Effector memory CD8-positive, alpha-beta T cell (primary cell): ENCODE measurements at places on chromosomes 2 and 18.

- no peak overlapping the region for H3K27ac ChIP-seq
- peaks cover 95% of the 10 kb centered on the region for H3K27me3 ChIP-seq
- no peak overlapping the region for H3K4me3 ChIP-seq
- no peaks in the 10 kb centered on the region for H3K4me1 ChIP-seq
Measured at GRCh38 chr2:26649322-26649721, 8.2 kb upstream of the CIB4 start.

- no peak for DNase-seq
- peaks cover 54% of the 10 kb centered on the region for H3K27me3 ChIP-seq
- no peak overlapping the region for H3K27ac ChIP-seq
- H3K36me3 ChIP-seq: no peaks in the 10 kb centered on the region
- peaks cover 3% of the 10 kb centered on the region for H3K4me1 ChIP-seq
Measured at GRCh38 chr18:49669403-49669802, 107.5 kb downstream of the LIPG start.

- H3K27me3 ChIP-seq: no peaks in the 10 kb centered on the region
- H3K36me3 ChIP-seq: no peaks in the 10 kb centered on the region
Measured at GRCh38 chr2:215060861-215061536, 77.4 kb downstream of the ABCA12 start.

DNA sequence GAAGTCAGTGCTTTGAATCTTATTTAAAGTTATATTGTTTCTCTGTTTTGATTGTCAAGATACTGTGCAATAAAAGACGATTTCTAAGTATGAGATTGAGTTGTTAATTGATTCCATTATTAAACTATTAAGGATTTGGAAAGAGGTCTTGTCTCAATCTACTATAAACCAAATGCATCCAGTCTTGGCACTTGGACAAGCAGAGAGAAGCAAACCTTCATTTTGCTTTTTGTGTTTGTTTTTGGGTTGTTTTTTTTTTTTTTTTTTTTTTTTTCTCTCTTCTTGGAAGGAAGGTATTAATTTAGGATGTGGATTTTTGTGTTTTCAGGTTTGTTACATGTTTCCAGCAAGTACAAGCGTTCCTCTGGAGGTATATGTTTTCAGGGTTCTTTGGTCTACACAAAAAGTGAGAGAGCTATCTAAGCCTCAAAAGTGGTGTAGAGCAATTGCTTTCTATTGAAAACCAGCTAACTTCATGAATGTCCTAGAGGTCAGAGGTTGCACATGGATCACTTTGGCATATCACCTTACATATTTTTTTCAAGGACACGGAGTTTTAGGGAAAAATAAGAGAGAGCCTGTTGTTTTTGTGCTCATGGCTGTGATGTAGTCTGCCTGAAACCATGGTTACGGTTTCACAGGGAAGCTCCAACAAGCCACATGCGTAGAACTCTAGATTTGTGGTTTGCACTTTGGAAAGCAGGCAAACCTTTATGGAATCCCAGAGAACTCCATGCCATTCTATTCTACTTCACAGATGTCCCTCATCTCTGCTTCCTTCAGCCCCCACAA lies 1.8 kb downstream of the PRKCE start:
- H3K4me3 ChIP-seq: peak overlapping the region; percentile 91
- H3K36me3 ChIP-seq: peaks cover 28% of the 10 kb centered on the region
- no peak overlapping the region for H3K27ac ChIP-seq
- no peaks in the 10 kb centered on the region for H3K27me3 ChIP-seq
- peaks cover 28% of the 10 kb centered on the region for H3K4me1 ChIP-seq
- no peak for DNase-seq

DNA sequence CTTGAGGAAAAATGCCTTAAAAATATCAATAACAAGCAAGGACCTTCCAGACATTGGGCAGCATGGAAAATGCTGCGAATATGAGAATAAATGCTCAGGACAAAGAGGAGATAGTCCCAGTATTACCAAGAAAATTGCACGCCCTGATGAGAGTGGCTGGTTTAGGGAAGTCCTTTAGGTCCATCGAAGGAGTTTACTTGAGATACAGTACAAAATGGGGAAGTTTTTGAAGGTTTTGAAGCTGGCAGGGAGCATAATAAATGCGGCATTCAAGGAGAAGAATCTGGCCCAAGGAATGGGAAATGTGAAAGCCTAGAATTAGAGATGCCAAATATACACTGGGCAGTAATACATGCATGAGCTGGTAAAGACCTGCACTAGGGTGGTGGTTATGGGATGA lies 90.2 kb upstream of the SPATS2L start:
- H3K27ac ChIP-seq: no peak overlapping the region
- peaks cover 46% of the 10 kb centered on the region for H3K27me3 ChIP-seq
- no peak overlapping the region for H3K4me3 ChIP-seq
- DNase-seq: no peak
- no peaks in the 10 kb centered on the region for H3K4me1 ChIP-seq

DNA sequence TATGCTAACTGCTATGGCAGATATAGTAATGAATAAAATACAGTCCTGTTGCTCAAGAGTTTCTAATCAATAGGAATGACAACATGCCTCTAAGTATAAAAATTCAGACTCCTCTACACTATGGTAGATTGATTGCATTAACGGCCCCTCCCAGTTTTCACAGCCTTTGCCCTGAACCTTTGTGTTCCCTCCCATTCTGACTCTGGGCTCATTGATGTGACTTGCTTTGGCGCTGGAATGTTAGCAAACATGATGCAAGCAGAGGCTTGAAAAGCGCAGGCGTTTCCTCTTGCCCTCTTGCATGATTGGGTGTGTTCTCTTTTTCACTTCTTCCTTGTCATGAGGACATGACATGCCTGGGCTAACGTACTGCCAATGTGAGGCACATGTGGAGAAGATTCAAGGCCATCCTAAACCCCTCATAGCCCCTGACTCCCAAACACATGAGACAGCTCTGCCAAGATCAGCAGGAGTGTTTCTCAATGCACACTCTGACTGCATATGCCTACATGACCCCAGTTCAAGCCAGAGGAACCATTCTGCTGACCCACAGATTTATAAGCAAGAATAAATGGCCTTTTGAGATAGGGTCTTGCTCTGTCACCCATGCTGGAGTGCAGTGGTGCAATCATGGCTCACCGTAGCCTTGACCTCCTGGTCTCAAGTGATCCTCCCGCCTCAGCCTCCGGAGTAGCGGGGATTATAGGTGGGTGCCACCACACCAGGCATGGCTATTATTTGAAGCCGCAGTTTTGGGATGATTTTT lies 49.7 kb upstream of the CD28 start:
- H3K36me3 ChIP-seq: no peaks in the 10 kb centered on the region

DNA sequence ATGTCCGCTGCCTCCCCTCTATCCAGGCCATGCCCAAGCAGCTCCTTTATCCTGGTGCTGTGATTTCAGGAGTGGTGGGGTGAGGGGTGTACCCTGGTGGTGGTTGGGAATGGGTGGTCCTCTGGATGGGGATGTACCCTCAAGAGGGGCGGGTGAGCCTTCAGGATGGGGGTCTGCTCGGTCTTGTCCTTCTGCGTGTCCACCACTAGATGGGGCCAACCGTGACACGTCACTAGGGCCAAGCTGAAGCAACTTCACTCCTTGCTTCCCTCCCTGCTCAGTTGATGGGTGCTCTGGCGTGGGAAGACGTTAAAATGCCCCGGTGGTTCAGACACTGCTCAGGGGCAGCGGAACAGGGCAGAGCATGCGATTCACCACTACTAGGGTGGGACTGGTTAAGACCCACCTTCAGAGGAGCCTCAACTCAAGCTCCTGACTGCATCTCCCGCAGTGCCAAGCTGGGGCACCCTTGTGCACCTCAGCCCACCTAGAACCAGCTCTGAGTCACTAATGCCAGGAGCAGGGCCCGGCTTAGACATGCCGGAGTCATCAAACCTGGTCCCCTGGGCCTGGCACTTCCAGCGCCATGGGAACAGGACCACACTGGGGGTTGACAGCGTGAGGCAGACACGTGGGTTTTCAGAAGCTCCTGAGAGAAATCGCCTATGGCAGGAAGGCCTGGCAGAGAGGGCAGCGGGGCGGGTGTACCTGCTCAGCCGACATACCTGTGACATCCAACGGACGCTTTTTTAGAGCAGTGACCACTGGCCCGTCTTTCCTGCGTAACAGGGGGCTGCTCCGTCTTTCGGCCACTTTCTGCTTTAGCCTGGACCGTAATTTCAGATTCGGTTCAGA lies 256.7 kb downstream of the HDAC4 start:
- no peak overlapping the region for H3K27ac ChIP-seq
- H3K4me1 ChIP-seq: peaks cover 3% of the 10 kb centered on the region
- no peaks in the 10 kb centered on the region for H3K27me3 ChIP-seq
- no peak overlapping the region for H3K4me3 ChIP-seq
- DNase-seq: no peak

DNA sequence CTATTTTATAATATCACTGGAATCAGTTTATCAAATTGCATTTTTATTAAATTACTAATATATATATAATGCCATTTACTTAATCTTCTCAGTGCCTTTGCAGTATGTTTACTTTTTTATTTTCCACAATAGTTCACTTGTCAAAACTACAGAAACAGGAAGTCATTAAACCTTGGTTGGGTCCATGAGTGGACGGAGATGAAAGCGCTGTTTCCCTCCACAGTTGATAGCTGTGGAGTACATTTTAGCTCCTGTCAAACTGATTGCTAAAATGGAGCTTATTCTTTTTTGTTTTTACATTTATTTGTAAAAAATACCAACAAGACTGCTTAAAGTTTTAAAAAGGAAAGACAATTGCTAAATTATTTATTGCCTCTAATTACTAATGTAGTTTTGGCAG lies 19.2 kb downstream of the MFF start:
- H3K4me1 ChIP-seq: peaks cover 2% of the 10 kb centered on the region
- no peak for DNase-seq
- H3K27me3 ChIP-seq: no peaks in the 10 kb centered on the region

DNA sequence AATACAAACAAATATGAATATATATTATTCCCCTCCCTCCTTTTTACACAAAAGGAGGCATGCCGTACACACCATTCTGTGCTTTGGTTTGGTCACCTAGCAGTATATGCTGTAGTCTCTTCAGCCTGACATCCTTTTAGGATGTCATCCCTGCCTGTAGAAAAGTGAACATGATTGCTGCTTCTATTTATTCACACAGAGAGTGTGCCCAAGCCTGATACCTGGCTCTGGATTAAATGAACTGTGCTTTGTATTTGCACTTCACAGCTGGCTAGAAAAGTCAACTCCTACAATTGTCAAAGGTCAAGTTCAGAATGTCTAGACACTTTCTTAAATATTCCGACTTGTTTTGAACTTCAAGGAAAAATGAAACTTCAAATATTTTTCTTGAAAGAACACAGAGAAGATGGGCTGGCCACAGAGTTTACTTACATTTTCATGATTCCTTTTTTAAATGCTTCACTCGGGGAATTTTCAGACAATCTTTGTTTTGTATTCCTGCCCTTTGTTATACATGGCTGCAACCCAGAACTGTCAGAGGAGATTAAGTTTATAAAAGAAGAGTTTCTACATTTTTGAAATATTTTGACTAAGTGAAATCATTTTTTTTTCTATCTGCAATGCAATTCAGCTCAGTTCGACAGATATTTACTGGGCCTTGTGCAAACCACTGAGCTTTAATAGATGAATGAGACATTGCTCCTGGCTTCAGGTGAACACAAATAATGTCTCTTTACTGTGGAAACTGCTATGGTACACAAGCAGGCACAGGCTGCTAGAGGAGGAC lies 33.5 kb downstream of the DAPL1 start:
- no peaks in the 10 kb centered on the region for H3K4me1 ChIP-seq
- no peaks in the 10 kb centered on the region for H3K36me3 ChIP-seq
- no peak for DNase-seq
- no peak overlapping the region for H3K4me3 ChIP-seq

- H3K4me3 ChIP-seq: no peak overlapping the region
- no peaks in the 10 kb centered on the region for H3K4me1 ChIP-seq
- DNase-seq: no peak
- no peak overlapping the region for H3K27ac ChIP-seq
- no peaks in the 10 kb centered on the region for H3K27me3 ChIP-seq
Measured at GRCh38 chr2:184938221-184938985, 340.1 kb downstream of the ZNF804A start.

DNA sequence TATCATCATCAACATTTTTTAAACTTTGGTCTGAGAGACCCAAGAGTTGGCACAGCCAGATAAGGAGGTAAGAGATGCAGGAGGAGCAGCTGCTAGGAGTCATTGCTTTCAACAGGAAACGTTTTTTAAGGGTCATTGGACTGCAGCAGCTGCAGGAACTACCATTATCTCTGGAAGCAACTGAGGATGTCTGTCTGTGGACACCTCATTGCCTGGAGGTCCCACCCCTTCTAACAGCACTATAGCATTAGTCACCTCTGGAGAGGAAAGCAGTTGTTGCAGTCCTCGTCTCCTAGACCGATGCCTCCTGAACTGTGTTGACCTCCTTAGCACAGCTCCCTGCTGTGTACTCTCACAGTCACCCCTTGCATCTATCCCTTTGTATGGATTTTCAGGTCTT lies 21.5 kb upstream of the FSHR start:
- H3K36me3 ChIP-seq: no peaks in the 10 kb centered on the region
- H3K4me1 ChIP-seq: no peaks in the 10 kb centered on the region
- H3K4me3 ChIP-seq: no peak overlapping the region
- no peak for DNase-seq

DNA sequence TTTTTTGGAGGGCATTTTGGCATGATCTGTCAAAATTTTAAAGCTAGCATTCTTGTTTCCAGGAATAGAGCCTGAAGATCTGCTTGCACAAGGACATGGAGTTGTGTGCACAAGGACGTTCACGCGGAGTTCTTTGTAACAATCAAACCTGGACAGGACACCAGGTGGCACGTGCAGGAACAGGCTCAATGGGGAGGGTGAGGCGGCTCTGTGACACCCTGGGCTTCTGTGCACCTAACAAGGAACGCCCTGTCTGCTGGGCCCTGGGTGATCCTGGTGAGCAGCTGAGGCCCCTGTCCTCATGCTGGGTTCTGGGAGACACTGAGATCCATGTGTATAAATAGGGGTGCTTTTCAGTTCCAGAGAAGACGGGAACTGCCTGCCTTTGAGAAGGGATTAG lies 93.1 kb upstream of the PXDN start:
- no peak overlapping the region for H3K4me3 ChIP-seq
- H3K27ac ChIP-seq: no peak overlapping the region
- H3K4me1 ChIP-seq: no peaks in the 10 kb centered on the region
- no peak for DNase-seq
- H3K36me3 ChIP-seq: no peaks in the 10 kb centered on the region
- peaks cover 8% of the 10 kb centered on the region for H3K27me3 ChIP-seq

GRCh38 chr2:159399716-159400415 lies 113.4 kb upstream of the WDSUB1 start:
- no peak overlapping the region for H3K27ac ChIP-seq
- no peak overlapping the region for H3K4me3 ChIP-seq
- H3K27me3 ChIP-seq: no peaks in the 10 kb centered on the region
- DNase-seq: no peak

GRCh38 chr2:5562426-5562825 lies 129.8 kb upstream of the SOX11 start:
- no peaks in the 10 kb centered on the region for H3K27me3 ChIP-seq
- DNase-seq: no peak
- H3K4me1 ChIP-seq: no peaks in the 10 kb centered on the region
- H3K4me3 ChIP-seq: no peak overlapping the region
- H3K36me3 ChIP-seq: no peaks in the 10 kb centered on the region

DNA sequence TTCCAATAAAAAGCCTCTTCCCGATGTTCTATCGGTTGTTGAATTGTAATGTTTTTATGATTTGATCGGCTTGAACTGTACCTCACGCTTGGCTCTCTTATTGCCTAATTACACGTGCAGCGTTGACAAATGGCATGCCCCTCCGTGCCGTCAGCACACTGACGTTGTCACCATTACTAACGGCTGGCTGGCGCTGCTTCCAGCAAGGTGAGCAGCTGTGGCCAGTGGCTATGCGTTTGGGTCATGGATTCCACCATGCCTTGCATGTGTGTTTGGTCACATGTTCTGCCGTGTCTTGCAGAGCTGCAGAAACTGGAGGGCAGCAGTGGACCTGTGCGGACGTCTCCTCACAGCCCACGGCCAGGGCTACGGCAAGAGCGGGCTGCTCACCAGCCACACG lies 42.1 kb downstream of the TRAPPC12 start:
- no peak for DNase-seq
- peaks cover 9% of the 10 kb centered on the region for H3K4me1 ChIP-seq
- no peak overlapping the region for H3K4me3 ChIP-seq
- peaks cover 41% of the 10 kb centered on the region for H3K36me3 ChIP-seq
